MM.1S (cell line): ENCODE measurements at places on chromosomes 6 and 20.
A peak's percentile ranks its signal among the peaks of the same experiment; 100 is the strongest.

GRCh38 chr20:47676219-47676721 lies 109.0 kb downstream of the SULF2 start:
- DNase-seq: no peak

- no peak for DNase-seq
Measured at GRCh38 chr20:24379484-24379927, 89.9 kb upstream of the SYNDIG1 start.

- peak; percentile 62 for DNase-seq
Measured at GRCh38 chr6:13611715-13612114, 3.4 kb upstream of the NOL7 start.

GRCh38 chr6:88566746-88567534 lies 396.5 kb downstream of the RNGTT start:
- DNase-seq: no peak

GRCh38 chr20:50416269-50417022 lies 93.7 kb upstream of the PTPN1 start:
- no peak for DNase-seq

- no peak for DNase-seq
Measured at GRCh38 chr6:129124347-129124746, 241.4 kb downstream of the LAMA2 start.

DNA sequence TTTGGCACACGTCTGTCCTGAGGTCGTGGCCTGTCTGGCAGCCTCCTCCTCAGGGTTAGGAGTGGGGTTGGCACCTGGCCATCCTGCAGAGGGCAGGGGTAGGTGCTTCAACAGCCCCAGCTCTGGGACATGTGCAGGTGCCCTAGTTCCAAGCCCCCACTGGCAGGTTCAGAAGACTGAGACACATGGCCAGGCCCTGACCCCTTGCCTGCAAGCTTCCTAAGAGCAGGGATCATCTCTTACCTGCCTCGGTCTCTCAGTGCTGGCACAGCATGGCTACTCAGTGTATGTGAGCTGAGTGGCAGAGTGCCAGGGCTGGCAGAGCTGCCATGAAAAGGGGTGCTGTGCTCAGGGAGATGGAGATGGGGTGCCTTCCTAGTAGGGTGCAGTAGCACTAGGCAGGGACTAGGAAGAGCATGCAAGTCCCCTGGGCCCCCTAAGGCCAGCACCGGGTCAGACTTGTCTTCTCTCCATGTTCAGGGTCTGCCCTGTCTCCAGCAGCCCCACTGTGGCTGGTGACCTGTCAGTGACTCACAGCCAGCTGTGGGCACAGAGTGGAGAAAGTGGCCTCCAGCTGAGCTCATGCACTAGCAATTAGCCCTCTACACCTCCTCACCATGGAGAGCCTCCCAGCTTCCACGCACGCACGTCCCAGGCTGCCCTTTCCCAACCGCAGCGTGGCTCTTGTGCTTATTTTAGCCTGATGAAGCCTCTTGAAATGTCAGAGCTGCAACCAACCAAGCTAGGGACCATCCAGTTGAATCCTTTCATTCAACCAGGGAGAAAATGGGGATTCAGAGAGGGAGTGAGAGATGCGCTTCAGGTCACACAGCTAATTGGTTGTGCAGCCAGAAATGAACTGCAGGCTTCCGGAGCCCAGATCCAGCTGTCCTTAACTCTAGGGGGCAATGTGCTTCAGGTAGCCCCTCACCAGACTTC lies 116.6 kb downstream of the MRPL14 start:
- no peak for DNase-seq

DNA sequence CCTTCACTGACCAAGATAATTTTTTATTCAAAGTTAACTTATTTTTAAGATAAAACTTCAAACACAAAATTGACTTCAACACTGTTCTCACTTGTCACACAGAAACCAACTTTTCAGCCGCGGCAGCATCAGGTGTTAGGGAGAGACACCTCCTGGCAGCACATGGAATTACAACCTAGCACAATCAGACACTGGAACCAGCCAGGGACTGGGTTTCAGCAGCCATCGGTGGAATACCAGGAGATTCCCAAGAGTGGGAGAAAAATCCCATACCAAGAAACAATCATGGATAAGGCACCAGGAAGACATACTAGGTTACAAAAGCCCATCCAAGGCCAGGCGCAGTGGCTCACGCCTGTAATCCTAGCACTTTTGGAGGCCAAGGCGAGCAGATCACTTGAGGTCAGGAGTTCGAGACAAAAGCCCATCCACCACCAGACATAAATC lies 70.0 kb downstream of the SNX5 start:
- peak; percentile 80 for DNase-seq

DNA sequence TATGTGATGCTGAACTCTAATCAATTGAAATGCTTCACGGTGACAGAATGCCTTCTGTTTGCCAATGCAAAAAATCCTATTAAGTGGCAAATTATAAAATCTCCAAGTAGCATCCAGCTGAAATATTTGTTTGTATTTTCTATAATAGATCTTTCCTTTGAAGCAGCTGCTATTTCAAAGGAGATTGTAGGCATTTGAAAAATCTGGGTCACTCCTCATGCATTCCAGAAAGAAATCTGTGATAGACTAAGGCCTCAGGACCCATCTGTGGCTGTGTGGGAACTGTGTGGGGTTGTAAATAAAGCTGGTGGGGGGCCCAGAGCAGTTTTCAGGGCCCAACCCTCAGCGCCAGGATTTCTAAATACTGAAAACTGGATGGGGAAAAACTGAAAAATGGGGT lies 216.9 kb upstream of the ARG1 start:
- no peak for DNase-seq

DNA sequence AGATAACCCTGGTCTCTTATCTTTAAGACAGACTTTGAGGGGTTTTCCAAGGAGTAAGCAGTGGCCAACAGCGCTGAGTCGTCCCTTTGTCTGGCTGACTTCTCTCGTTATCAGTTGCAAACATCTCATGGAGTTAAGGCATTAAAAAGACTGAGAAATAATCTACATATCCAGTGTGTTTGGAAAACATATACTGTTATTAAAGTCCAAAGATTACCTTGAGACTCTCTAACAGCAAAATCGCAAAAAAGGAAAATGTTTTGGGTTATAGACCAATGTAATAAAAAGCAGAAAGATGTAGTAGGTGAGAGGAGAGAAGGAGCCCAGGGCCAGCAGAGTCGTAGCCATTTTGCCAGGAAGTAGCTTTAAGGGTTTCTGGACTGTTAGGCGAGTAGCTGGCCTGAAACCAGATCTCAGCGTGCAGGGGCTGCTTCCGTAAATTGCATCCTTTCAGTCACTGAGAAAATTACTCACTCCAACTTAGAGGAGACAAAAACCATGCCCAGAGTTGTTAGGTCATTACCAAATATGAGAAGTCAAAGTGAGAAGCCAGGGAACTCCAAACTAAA lies 24.6 kb downstream of the MYLK4 start:
- no peak for DNase-seq

DNA sequence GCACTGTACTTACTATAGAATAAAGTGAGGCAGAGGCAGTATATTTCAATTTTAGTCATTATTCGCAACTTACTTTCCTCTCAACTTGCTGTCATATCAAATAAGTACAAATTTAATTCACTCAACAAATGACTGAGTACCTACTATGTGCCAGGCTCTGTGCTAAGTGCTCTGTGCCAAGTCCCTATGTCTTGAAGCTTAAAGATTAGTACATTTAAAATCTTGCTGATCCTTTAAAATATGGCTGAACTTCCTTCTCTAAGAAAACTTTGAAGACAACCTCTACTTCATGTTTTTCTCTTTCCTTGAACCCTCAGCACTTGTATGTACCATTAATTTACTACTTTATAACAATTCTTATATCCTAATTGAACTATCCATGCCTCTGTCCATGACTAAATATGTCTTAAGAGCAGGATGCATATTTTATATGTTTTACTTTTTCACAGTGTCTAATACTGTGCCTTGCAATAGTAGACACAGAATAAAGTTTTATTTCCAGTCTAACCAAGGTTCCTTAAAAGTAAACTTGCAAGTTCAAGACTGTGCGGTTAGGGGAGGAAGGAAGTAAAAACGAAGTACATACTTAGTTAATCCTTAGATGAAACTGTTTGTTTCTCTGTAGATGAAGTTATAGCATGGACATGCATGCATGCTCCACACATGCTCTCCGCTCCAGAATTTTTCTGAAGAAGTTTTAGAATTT lies 10.0 kb upstream of the LATS1 start:
- no peak for DNase-seq

DNA sequence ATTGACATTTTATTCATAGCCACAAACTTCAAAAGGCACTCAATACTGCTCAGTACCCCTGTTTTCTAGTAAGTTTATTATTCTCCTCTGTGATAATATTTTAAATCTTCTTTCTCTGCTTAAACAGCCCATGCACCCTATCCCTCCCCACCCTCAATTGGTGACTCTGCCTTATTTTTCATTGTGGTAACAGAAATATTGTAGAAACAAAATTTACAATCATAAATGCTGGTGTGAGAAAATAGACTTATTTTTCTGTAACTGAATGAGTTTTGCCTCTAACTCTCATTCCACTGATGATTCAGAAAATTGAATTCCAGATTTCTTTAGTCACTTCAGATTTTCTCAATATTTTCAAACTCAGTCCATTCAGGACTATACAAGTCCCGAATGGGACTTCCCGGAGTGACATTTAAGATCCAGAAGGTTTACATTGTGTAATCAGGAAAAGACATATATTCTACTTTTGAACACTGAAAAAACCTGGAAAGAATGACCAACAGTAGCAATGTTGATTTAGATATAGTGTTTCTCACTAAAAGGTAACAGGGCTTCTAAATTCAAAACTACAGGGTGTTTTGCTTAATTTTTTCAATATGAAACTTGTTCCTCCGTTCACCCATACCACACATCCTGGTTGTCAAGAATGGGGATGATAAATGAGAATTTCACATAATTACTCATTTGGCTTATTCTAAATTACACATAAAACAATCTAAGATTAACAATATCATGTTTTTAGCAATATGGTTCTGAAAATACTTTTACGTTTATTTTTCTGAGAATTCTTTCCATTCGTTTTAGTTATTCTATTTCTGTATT lies 34.8 kb upstream of the UST start:
- DNase-seq: no peak

GRCh38 chr6:6916598-6916997 lies 191.2 kb upstream of the RREB1 start:
- no peak for DNase-seq

- DNase-seq: no peak
Measured at GRCh38 chr6:33704215-33705066, 7.1 kb downstream of the UQCC2 start.

GRCh38 chr6:106538145-106538544 lies 91.2 kb downstream of the RTN4IP1 start:
- DNase-seq: no peak

GRCh38 chr6:139473231-139473701 lies 98.8 kb upstream of the CITED2 start:
- no peak for DNase-seq

DNA sequence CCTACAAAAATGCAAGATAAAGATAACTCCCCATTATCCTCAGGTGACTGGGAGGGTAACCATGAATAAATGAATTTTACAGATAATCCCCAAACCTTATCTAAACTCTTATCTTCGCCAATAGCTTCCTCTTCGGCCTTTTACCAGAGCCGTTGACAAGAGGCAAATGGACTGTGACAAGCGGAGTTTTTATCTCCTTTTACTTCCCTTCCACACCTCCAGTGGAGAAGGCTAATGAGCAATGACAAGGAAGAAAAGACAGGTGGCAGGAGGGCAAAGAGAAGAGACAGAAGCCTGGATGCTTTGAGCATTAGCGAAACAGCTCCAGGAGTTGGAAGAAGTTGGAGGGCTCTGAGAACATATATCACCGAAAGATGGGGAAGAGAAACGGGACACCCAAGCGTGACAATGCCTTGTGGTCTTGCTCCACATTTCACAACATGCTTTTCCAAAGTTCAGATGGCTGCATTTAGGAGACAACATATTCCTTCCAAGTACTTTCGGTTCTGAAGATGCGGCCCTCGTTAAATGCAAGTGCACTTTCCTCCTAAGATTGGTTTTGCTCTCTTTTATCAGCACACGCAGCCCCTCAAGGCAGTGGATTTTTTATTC lies 69.2 kb downstream of the PRDM1 start:
- peak; percentile 2 for DNase-seq

GRCh38 chr6:10391299-10391630 lies 23.6 kb downstream of the TFAP2A start:
- DNase-seq: no peak

GRCh38 chr6:16337295-16337975 lies 99.0 kb downstream of the GMPR start:
- no peak for DNase-seq

GRCh38 chr20:1871807-1872458 lies 23.3 kb upstream of the SIRPA start:
- DNase-seq: no peak

GRCh38 chr6:7649037-7649810 lies 59.2 kb downstream of the SNRNP48 start:
- no peak for DNase-seq

DNA sequence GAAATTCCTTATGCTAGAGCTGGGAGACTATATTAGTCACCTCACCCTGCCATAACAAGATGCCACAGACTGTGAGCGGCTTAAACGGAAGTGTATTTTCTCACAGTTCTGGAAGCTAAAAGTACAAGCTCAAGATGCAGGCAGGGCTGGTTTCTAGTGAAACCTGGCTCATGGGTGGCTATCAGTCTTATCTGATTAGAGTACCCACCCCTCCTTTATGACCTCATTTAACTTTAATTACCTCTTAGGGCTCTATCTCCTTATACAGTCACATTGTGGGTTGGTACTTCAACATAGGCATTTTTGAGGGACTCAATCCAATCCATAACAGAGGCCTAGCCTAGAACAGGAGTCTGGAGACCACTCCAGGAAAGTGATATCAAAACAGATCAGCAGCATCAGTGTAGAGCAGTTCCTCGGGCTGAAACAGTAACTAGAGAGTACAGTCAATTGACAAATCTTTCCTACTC lies 2.3 kb upstream of the SNRNP48 start:
- no peak for DNase-seq

GRCh38 chr6:43024436-43024835 lies 3.0 kb downstream of the RRP36 start:
- no peak for DNase-seq

GRCh38 chr20:23048283-23049200 lies 930 bp downstream of the THBD start:
- no peak for DNase-seq

- no peak for DNase-seq
Measured at GRCh38 chr6:143570147-143570853, 58.8 kb upstream of the FUCA2 start.

GRCh38 chr6:25302677-25303128 lies 23.5 kb downstream of the CARMIL1 start:
- DNase-seq: no peak

- DNase-seq: peak; percentile 10
Measured at GRCh38 chr6:42010185-42010891, 40.0 kb upstream of the TAF8 start.

DNA sequence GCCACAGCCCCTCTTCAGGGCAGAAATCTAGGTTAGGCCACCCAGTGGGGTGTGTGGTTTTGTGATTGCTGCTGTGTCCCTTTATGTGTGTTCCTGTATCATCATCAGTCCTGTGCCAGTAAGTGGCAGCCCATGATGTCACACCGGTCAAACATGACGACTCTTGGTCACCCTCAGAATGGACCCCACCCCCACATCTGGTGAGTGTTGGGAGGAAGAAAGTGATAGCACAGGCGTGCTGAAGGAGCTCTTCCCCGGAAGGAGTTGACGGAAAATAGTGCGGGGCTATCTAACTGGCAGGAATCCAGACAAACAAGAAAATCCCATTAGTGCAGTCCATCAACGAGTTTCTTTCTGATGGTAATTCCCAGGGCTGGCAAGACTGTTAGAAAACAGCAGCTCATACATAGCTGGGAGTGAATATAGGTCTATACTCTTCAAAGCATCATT lies 33.4 kb upstream of the IL17A start:
- no peak for DNase-seq
